Stomach (tissue), 19 donors: ENCODE measurements at places on chromosomes 11 and 22. TPM values are rescaled to one million over a fixed set of nuclear protein-coding genes. Genes with fewer than 3 reads are reported as not detected.

GRCh38 chr22:44131412-44131811 is 49.3 kb upstream of the PARVG start:
- DNase-seq, result no peak
- peaks cover 46% of the 10 kb centered on the region for H3K36me3 ChIP-seq
- H3K4me3 ChIP-seq, result no peak overlapping the region
- H3K4me1 ChIP-seq, result no peaks in the 10 kb centered on the region

DNA sequence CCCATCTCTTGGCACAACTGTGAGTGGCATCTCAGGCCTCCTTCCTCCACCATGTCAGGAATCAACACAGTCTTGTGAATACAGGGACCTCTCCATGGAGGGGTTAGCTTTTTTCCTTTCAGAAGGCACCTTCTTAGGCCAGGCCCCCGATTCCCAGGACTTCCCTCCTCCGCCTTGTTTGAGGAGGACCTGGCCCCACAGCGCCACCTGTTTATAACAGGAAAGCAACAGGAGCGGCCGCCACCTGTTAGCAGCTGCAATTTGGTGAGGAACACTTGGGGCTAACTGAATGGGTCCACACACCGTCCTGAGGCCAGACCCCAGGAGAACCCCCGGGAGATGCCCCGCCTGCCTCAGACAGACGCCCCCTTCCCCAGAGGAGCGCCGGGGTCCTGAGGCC is 3.8 kb upstream of the PKP3 start:
- no peaks in the 10 kb centered on the region for H3K36me3 ChIP-seq
- H3K4me3 ChIP-seq, result no peak overlapping the region
- DNase-seq, result peak; percentile 64
- no peaks in the 10 kb centered on the region for H3K27me3 ChIP-seq
- H3K27ac ChIP-seq, result no peak overlapping the region
- peaks cover 15% of the 10 kb centered on the region for H3K4me1 ChIP-seq

DNA sequence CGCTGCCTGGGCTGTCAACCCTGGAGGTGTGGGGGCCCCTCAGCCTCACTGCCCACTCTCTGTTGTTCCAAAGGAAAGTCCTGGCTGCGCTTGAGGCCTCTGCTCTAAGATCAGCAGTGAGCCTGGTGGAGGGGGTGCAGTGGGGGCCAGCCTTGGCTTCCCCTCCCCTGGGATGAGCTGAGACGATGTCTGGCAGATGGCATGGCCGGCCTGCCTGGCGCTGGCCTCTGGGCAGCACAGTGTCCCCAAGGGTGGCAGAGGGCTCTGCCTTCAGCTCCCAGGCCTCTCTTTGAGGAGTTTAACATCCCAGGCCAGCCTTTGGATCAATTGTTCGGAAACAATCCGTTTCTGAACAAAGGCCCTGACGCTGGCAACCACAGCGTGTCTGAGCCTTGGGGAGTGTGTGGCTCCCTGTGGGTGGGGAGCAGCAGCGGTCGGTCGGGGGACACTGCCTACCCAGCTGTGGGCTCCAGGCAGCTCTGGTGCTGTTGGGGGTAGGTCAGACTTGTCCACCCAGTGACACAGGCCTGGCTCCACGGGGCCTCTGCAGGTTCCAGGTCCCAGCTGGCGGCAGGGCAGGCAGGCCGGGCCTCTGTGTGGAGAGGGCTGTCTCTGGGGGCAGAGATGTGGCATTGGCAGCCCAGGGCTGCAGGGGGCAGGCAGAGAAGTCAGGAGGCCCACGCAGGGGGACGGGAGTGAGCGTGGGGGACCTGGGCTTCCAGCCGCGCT is 12.1 kb downstream of the TSPAN4 start:
- no peaks in the 10 kb centered on the region for H3K36me3 ChIP-seq
- peaks cover 26% of the 10 kb centered on the region for H3K4me1 ChIP-seq
- no peak overlapping the region for H3K4me3 ChIP-seq
- no peaks in the 10 kb centered on the region for H3K27me3 ChIP-seq
- H3K27ac ChIP-seq, result no peak overlapping the region

DNA sequence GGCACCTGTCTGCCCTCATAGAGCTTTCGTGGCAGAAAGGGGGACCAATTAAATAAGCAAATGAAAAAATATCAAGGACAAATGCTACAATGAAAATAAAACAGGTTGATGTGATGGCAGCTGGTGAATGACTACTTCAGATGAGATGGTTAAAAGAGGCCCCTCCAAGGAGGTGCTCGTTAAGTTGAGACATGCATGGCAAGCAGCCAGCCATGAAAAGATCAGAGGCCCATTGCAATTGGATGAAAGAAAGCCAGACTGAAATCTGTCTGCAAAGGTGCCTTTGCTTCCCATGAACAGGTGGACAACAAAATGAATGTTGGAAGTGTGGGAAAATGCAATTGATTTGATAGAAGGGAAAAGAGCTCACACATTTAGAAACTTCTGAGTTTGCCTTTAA is 848 bp upstream of the TRPC6 start:
- DNase-seq, result no peak
- peaks cover 19% of the 10 kb centered on the region for H3K4me1 ChIP-seq
- H3K4me3 ChIP-seq, result no peak overlapping the region
- H3K27ac ChIP-seq, result no peak overlapping the region
- H3K36me3 ChIP-seq, result no peaks in the 10 kb centered on the region

DNA sequence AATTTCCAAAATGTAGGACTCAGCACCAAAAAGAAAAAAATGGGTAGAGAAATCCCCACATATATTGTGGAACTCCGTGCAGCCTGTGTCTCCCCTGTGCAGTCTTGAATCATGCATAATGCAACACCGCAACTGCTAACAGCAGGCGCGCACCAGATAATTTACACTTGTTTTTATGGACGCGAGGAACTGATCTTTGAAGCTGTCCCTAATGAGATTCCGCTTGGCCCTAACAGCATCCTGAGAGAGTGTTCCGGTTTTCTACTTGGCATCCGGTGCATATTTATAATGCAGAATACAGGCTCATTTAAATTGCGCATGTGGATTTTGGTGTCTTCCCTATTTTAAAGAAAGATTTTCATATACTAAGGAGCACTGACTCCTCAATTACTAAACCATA is 21.1 kb downstream of the MPPED2 start:
- no peak overlapping the region for H3K27ac ChIP-seq
- DNase-seq, result no peak
- no peaks in the 10 kb centered on the region for H3K27me3 ChIP-seq
- H3K4me3 ChIP-seq, result no peak overlapping the region
- peaks cover 11% of the 10 kb centered on the region for H3K4me1 ChIP-seq

GRCh38 chr22:35517769-35518530 is 22.7 kb upstream of the RASD2 start:
- DNase-seq, result peak; percentile 64
- no peaks in the 10 kb centered on the region for H3K4me1 ChIP-seq
- H3K27ac ChIP-seq, result no peak overlapping the region
- no peaks in the 10 kb centered on the region for H3K27me3 ChIP-seq
- H3K36me3 ChIP-seq, result no peaks in the 10 kb centered on the region

DNA sequence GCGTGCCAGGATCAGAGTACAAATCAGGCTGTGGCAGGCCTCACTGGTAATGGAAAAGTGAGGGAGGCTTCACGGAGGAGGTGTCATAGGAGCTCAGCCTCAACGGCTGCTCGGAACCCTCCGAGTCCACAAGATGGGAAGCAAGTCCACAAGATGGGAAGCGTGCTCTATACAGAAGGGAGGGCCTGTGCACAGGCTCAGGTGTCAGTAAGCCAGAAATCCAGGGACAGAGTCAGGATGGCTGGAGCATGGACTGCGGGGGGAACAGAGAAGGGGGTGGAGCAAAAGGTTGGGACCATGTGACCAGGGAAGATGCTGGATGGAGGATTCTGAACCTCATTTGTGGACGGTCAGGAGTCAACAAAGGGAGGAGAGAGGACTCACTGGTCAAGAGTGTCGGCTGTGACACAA is 3.4 kb upstream of the DPP3 start:
- H3K36me3 ChIP-seq, result peaks cover 51% of the 10 kb centered on the region
- H3K27ac ChIP-seq, result no peak overlapping the region
- H3K27me3 ChIP-seq, result no peaks in the 10 kb centered on the region
- peaks cover 24% of the 10 kb centered on the region for H3K4me1 ChIP-seq
- no peak overlapping the region for H3K4me3 ChIP-seq

DNA sequence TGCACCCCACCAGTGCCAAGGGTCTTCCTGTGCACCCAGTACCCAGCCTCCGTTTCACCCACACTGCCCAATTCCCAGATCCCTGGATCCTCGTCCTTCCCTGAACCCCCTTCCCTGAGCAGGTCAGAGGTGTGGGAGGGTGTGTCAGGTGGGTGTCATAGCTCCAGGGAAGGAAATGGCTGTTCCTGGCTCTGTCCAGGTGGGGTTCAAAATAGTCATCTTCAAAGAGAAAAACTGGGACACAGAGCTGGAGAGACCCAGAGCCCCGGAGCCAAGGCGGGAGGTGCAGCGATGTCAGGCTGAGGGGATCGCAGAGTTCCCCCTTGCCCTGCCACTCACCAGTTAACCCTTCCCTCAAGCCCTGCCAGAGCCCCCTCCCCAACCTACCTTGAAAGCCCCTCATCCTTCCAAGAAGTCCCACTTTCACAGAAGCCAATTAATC is 698 bp downstream of the C1QTNF4 start:
- peaks cover 37% of the 10 kb centered on the region for H3K27me3 ChIP-seq
- no peak for DNase-seq
- H3K4me3 ChIP-seq, result no peak overlapping the region
- peaks cover 26% of the 10 kb centered on the region for H3K4me1 ChIP-seq
- H3K27ac ChIP-seq, result no peak overlapping the region
- no peaks in the 10 kb centered on the region for H3K36me3 ChIP-seq

GRCh38 chr11:134332189-134332631 is 422 bp downstream of the GLB1L2 start:
- H3K27ac ChIP-seq, result no peak overlapping the region
- DNase-seq, result peak; percentile 58
- H3K4me3 ChIP-seq, result peak overlapping the region; percentile 52
- peaks cover 14% of the 10 kb centered on the region for H3K4me1 ChIP-seq

DNA sequence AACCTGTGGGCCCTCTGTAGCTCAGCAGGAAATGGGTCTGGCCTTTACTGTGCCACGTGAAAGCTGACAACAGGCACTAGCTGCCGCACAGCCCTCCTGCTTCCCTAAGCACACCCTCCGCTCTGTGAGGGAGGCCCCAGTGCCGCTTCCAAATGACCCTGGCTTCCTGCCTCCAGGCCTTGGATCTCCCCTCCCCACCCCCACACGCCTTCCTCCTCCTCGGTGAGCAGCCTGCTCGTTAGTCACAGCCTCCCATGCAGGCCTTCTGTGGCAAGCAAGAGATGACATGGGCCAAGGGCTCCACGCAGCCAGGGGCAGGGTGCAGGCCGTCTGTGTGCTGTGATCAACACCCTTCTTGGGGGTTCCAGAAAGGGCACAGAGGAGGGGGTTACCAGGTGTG is 15.3 kb upstream of the RASL10A start:
- no peak overlapping the region for H3K27ac ChIP-seq
- no peaks in the 10 kb centered on the region for H3K27me3 ChIP-seq
- peaks cover 99% of the 10 kb centered on the region for H3K36me3 ChIP-seq
- H3K4me1 ChIP-seq, result no peaks in the 10 kb centered on the region

DNA sequence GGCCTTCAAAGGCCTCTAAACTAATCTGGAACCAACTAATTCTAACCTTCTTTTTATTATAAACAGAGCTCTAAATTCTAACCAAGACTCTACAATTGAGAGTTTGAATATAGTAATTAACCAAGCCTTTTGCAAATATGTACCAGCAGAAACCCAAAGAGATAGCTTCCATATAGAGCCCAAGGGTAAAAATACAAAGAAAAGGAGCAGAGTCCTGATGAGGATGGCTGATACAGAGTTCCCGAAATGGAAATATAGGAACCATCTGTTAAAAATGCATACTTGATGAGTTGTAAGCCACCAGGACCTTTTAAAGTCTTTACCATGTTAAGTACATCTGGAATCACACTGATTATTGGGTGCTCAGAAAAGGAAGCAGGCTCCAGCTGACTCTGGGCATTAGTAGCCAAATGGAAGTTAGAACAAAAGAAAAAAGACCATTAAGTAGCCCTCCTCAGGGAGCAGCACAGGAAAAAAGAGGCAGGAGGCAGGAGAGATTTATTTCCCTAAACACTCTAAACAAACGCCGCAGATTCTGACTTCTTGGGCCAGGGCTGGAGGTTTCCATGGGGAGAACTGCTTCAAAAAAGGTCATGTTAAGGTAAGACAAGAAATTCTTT is 463.1 kb upstream of the FAT3 start:
- H3K36me3 ChIP-seq, result no peaks in the 10 kb centered on the region
- DNase-seq, result no peak
- H3K4me1 ChIP-seq, result no peaks in the 10 kb centered on the region
- no peak overlapping the region for H3K4me3 ChIP-seq
- no peaks in the 10 kb centered on the region for H3K27me3 ChIP-seq

DNA sequence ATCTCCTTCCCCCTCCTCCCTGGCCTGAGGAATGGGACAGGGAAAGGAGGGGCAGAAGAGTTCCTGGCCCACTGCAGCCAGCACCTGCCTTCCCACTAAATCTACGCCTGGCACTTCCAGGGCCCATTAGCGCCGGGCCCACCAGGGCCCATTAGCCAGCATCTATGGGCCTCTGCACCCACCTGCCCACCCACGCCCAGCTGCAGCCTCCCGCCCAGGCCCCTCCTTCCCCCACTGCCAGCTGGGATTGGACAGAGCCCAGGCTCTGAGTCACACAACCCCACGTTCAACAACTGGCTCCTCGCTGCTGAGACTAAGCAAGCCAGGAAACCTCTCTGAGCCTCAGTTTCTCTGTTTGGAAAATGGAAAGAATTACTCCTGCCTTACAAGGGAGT is 48.7 kb downstream of the CYTH4 start:
- no peak overlapping the region for H3K4me3 ChIP-seq
- H3K27ac ChIP-seq, result no peak overlapping the region
- peak; percentile 63 for DNase-seq
- H3K36me3 ChIP-seq, result no peaks in the 10 kb centered on the region

GRCh38 chr11:29734287-29734686 is 282.5 kb downstream of the KCNA4 start:
- H3K4me3 ChIP-seq, result no peak overlapping the region
- no peaks in the 10 kb centered on the region for H3K27me3 ChIP-seq
- H3K36me3 ChIP-seq, result no peaks in the 10 kb centered on the region
- H3K4me1 ChIP-seq, result no peaks in the 10 kb centered on the region
- no peak overlapping the region for H3K27ac ChIP-seq

- H3K36me3 ChIP-seq, result no peaks in the 10 kb centered on the region
- H3K27me3 ChIP-seq, result no peaks in the 10 kb centered on the region
- H3K4me3 ChIP-seq, result no peak overlapping the region
These were observed 128.1 kb upstream of the E2F8 start for GRCh38 chr11:19368726-19369375.

GRCh38 chr22:23239429-23239828 is 59.1 kb downstream of the BCR start:
- H3K36me3 ChIP-seq, result no peaks in the 10 kb centered on the region
- no peaks in the 10 kb centered on the region for H3K27me3 ChIP-seq
- peaks cover 14% of the 10 kb centered on the region for H3K4me1 ChIP-seq
- DNase-seq, result no peak
- H3K27ac ChIP-seq, result no peak overlapping the region

DDT gene
- polyA plus RNA-seq, result 374 TPM

PATL1 gene
- 15.9 TPM for polyA plus RNA-seq

THRSP gene
- not detected for polyA plus RNA-seq

GRM5 gene
- not detected for polyA plus RNA-seq

CYP2D6 gene
- polyA plus RNA-seq, result 5.2 TPM

FIBIN gene
- 9.2 TPM for polyA plus RNA-seq

NARS2 gene
- polyA plus RNA-seq, result 15.0 TPM

SCGB1C1 gene
- polyA plus RNA-seq, result not detected

HTR3A gene
- polyA plus RNA-seq, result not detected

C11orf21 gene
- 0.61 TPM for polyA plus RNA-seq

ZNF408 gene
- polyA plus RNA-seq, result 8.6 TPM

SEPTIN3 gene
- 0.61 TPM for polyA plus RNA-seq

OR2D2 gene
- polyA plus RNA-seq, result not detected

NCR3LG1 gene
- polyA plus RNA-seq, result 0.25 TPM

SHISAL1 gene
- polyA plus RNA-seq, result 1.3 TPM

TMEM86A gene
- 1.2 TPM for polyA plus RNA-seq
